ENCODE measurements at places on chromosomes 12 and 14.
A peak's percentile ranks its signal among the peaks of the same experiment; 100 is the strongest.

GRCh38 chr14:93962701-93963601 is 13.4 kb downstream of the ASB2 start:
- no peak for DNase-seq

GRCh38 chr12:127550271-127550670 is 716.7 kb upstream of the TMEM132C start:
- DNase-seq, result no peak

GRCh38 chr12:113048716-113049127 is 7.8 kb upstream of the DTX1 start:
- DNase-seq, result peak; percentile 34

- no peak for DNase-seq
These were observed 27.6 kb downstream of the BHLHE41 start for GRCh38 chr12:26097046-26097878.

- peak; percentile 53 for DNase-seq
These were observed 62.1 kb downstream of the PPP2R5C start for GRCh38 chr14:101823511-101824120.

DNA sequence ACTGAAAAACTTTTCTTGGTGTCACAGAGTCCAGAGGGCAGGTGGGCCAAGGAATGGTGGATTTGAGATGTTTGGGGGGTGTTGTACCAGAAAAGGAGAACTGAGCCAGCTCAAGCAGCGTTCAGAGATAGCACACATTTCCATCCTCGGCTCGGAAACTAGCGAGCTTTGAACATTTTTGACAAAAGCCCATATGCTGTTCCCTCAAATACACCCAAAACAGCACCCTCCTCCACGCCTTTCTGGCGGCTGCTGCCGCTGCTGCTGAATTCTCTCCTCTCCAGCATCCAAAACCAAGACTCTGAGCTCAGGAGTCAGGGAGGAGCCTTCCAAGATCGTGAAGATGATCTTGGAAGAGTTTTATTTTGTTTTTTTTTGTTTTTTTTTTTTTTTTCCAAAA is 961 bp downstream of the SRRM4 start:
- DNase-seq, result no peak

DNA sequence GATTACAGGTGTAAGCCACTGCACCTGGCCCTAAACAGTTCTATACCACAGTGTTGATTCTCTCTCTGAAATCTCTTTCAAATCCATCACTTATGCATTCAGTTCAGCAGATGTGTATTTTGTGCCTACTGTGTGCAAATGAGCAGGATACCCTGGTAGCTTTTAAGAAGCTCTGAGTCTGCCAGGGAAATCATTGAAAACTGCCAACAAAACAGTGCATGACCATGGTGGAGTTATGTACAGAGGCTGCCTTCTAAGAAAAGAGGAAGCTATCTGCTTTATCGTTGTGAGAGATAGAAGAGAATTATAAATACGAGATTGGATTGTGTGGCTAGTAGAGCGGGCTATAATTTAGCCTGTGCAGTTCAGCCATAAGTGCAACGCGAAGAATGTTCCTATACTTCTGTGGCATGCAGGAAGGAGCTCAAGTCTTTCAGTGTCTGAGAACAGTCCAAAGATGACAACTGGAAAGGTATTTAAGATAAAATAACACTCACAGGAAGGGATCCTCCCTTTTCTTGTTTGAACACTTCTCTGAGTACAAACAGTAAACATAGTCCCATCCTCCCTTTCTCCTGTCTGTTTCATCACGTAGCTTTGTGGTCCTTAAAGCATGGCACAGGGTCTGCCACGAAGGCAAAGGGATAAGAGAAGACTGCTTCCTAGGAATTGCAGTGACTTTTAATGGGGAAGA is 4.3 kb downstream of the DIP2B start:
- DNase-seq, result no peak
